ENCODE measurements at places on chromosomes 2 and 18.
A peak's percentile ranks its signal among the peaks of the same experiment; 100 is the strongest.

GRCh38 chr2:241356871-241357260, 781 bp downstream of the FARP2 start:
- DNase-seq = no peak

GRCh38 chr2:26465266-26465925, 12.5 kb downstream of the OTOF start:
- DNase-seq = no peak

DNA sequence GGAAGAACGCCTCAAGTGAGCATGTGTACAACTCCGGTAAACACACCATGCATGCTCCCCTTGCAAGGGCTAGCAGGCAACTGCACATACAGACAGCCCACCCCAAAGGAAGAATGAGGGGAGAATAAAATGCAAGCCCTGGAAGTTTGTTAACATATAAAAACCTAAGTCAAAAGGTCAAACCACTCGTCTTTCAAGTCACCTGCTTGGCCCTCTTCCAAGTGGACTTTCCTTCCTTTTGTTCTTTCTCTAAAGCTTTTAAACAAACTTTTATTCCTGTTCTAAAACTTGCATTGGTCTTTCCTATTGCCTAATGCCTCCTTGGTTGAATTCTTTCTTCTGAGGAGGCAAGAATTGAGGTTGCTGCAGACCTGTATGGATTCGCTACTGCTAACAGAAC, 5.2 kb upstream of the RPIA start:
- no peak for DNase-seq

GRCh38 chr18:12038082-12038638, 55.5 kb upstream of the ANKRD62 start:
- DNase-seq = no peak

GRCh38 chr2:133843551-133843950, 275.3 kb upstream of the NCKAP5 start:
- no peak for DNase-seq

GRCh38 chr18:2547477-2548087, 23.7 kb downstream of the METTL4 start:
- peak; percentile 35 for DNase-seq

DNA sequence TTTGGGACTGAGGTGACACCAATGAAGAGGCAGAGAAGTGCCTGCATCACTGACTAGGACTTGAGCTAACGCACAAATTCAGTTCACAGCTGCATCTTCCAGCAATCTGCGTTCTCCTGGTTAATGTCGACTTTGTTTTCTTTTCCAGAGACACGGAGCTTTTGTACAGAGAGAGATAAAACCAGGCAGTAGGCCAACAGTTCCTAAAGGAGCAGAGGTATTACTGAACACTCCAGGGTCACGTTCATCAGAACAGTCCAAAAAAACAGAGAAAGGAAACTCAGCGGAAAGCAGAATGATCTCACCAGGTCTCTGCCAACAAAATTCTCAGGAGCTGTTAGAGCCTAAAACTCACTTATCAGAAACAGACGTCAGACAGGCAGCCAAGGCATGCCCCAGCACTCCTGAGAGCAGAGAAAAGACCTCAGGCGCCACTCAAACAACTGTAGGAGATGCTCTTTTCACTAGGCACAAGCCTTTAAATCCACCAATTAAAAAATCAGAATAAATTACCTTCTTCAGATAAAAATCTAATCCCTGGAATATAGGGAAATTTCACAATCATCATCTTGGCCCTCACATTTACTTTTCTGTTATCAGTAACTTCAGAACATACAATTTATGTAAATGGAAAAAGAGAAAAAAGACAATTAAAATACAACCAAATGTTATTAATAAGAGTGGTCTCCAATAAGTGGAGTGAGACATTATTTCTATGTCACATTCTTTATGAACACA, 95.9 kb upstream of the SPTBN1 start:
- no peak for DNase-seq

GRCh38 chr2:215436705-215437565, 1.1 kb upstream of the FN1 start:
- DNase-seq = no peak

GRCh38 chr2:211204456-211204855, 648.1 kb downstream of the CPS1 start:
- DNase-seq = no peak

GRCh38 chr2:5562865-5563264, 129.3 kb upstream of the SOX11 start:
- DNase-seq = no peak

DNA sequence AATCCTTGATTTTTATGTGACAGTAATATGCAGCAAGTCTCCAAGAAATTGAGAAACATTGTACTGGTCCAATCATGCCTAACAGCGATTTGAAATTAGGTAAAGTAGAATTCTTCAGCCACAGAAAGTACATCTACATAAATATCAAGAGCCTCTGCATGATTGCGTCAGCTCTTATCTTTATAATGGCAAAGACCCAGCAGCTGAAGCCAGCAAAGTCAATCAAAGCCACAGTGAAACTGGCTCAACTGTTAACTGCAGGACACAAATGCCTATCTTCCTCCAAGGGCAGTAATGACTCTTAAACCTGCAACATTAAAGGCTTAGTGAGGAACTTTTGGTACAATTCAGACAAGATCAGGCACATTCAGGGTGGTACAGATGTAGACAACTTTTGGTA, 102.5 kb downstream of the BARD1 start:
- no peak for DNase-seq

GRCh38 chr2:883260-883802, 67.3 kb upstream of the SNTG2 start:
- no peak for DNase-seq

- DNase-seq = no peak
Measured at GRCh38 chr2:52844701-52845423, 922.7 kb upstream of the CHAC2 start.

GRCh38 chr2:129779783-129780182, 199.7 kb upstream of the RAB6C start:
- DNase-seq = no peak

- no peak for DNase-seq
Measured at GRCh38 chr2:177056481-177056929, 156.1 kb upstream of the HNRNPA3 start.

GRCh38 chr2:241473399-241473798, 35.0 kb downstream of the STK25 start:
- DNase-seq = no peak

DNA sequence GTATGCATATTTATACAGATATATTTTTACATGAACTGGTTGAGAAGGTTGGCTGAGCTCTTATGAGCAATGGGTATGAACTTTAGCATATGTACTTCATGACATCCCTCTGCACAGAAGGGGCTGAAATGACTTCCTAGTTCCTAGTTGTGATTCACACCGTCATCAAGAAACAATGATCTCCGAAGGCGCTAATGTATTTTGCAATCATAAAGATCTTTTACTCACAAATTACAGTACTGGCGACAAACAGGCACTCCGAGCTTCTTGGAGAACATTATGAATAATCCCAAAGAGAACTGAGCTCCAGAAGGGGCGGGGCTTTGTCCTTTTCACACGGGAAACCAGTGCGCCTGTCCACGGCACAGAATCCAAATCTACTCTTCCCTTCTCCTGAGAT, 18.1 kb downstream of the BCL2 start:
- DNase-seq = peak; percentile 69

DNA sequence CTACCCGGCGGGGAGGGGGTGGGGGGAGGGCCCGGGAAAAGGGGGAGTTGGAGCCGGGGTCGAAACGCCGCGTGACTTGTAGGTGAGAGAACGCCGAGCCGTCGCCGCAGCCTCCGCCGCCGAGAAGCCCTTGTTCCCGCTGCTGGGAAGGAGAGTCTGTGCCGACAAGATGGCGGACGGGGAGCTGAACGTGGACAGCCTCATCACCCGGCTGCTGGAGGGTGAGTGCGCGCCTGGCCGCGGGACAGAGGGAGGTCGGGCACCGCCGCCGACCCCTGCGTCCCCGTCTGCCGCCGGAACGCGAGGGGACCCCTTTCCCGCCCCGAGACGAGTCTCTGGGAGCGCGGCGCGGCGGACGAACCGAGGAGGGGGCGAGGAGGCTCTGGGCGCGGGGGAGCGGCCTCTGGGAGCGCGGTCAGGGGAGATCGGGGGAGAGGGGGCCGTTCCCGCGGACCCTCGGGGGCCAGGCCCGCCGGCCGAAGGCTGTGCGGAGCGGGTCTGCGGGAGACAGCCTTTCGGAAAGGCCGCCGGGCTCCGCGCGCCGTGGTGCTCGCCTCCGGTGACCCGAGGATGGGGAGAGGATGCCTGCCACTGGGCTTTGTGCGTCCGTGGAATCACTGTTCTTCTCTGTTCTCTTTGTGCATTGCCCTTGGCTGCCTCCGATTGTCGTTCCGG, 463 bp downstream of the PPP1CB start:
- peak; percentile 29 for DNase-seq

GRCh38 chr2:191352536-191352935, 107.3 kb downstream of the MYO1B start:
- no peak for DNase-seq

Data from activated CD4-positive, alpha-beta T cell treated with anti-CD3 and anti-CD28 coated beads, Interleukin-2, amount 50 U/mL, for 16 hours (primary cell).